ENCODE measurements at places on chromosomes 16 and 17.

DNA sequence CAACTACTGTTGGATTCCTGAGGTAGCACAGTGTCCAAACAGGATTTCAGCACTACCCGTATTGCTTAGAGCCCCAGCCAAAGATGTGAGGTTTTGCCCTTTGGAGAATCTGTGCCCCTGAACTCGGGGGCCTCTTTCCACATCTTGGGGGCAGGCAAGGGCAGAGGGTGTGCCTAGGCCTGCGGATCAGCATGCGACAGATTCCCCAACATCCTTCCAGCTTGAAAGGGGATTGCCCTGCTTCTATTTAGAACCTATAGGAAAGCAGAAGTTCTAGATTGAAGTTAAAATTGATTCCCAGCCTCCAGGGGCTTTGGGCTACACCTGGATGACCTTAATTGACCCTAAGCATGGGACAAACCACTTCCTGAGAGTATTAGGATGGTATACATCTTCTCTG is 19.6 kb downstream of the NOD2 start:
- DNase-seq, result no peak

GRCh38 chr17:63714550-63715277 is 14.8 kb upstream of the LIMD2 start:
- peak; percentile 25 for DNase-seq

- DNase-seq, result no peak
These were observed 33.3 kb downstream of the SLC47A2 start for GRCh38 chr17:19683117-19683516.

DNA sequence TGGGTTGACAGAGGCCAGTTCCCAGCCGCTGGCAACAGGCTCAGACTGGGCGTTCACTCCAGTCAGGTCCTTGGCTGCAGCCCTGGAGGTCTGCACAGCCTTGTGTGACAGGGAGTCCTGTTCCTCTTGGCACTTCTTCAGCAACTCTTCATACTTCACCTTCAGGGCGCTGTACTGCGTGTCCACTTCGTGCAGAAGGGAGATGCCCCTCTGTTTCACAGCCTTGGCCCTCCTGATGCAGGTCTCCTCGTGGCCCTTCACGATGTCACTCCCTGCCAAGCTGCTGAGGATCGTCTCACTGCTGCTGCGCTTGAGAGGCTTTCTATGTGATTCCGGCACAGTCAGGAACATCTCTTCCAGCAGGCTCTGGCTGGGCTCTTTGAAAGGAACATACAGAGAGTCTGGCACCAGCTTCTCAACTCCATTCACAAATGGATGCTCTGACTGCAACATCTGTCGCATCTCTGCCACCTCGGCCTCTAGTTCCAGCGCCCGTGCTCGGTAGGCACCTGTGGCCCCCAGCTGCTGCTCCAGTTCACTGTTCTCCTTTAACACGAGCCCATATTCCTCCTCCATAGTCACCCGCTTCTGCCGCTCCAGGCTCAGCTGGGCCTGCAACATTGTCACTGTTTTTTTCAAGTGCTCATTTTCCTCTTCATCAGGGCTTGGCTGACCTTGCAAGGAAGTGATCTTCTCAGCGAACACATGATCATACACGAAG is 27.2 kb downstream of the CDR2 start:
- DNase-seq, result no peak

GRCh38 chr16:1731073-1731472 is 25.1 kb downstream of the MAPK8IP3 start:
- DNase-seq, result no peak

- no peak for DNase-seq
These were observed 301.9 kb upstream of the TBX2 start for GRCh38 chr17:61097781-61098180.

DNA sequence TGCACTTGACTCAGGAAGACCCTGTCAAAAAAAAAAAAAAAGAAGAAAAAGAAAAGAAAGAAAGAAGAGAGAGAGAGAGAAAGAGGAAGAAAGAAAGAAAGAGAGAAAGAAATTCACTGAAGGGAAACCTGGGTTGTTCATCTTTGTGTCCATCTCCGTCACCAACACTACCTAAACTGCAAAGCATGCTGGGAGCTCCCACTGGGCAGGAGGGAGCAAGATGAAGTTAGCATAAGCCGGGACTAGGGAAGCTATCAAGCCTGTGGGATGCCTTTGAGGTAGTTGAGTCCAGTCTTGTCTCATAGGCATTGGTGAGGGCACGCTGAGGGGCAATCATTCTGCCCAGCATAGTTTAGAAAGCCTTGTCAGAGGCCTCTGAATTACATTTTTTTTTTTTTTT is 7.6 kb upstream of the CBFB start:
- DNase-seq, result no peak
